ENCODE measurements at places on chromosomes 2 and 18.

DNA sequence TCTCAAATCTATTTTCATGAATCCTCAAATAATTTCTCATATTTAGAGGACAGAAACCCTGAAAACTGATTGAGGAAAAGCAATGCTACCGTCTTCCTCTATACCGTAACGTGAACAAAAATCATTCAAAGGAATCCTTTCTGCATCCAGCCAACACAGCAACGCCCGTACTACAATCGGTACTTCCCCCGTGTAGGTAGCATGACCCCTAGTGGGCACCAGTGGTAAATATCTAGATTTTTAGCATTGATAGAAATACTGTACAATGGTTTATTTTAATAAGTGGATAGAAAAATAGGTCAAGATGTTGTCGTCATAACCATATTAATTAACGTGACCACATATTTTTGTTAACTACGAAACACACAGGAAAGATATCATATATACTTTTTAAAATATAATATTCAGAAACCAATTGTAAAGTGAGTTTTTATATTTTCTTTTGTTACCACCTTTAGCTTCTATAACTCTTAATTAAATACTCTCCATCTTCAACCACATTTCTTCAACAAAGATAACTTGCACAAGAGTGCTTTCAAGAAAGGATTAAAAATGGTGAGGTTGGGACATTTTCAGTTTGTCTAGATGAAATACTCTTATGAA is 194.1 kb downstream of the SS18 start:
- DNase-seq = no peak

DNA sequence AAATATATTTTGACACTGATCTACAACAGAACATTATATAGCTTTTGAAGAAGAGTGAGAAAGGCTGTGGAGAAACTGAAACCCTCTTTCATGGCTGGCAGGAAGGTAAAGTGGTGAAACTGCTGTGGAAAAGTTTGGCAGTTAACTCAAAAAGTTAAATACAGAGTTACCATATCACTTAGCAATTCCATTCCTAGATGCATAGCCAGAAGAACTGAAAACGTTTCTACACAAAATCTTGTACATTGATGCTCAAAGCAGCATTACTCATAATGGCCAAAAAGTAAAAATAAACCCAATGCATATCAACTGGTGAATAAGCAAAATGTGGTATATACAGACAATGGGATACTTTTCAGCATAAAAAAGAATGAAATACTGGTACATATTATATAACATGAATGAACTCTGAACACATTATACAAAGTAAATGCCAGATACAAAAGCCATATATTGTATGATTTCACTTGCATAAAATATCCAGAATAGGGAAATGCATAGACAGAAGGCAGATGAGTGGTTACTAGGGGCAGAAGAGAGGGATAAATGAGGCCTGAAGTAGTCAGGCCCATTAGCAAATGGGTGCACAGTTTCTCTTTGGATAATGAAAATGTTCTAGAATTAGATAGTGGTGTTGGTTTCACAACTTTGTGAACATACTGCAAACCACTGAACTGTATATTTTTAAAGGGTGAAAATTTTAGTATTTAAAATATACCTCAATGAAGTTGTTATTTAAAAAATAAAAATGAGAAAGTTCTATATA is 114.3 kb downstream of the DYM start:
- no peak for DNase-seq

DNA sequence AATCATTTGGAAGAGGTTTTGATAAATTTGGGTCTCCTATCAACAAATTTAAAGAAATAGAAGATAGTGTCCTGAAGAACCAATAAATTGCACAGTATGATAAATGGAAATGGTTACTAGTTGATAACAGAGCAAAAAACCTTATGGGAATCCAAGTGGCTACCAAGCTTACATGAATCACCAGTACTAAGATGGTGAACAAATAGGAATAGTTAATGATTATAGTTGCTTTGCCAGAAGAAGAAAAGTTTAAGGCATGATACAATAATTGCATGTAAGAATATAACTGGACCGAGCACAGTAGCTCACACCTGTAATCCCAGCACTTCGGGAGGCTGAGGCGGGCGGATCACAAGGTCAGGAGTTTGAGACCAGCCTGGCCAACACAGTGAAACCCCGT is 19.6 kb upstream of the INO80D start:
- DNase-seq = no peak

- no peak for DNase-seq
Measured at GRCh38 chr2:120307482-120307881, 38.5 kb upstream of the INHBB start.

- no peak for DNase-seq
Measured at GRCh38 chr2:43708178-43708577, 31.9 kb upstream of the C1GALT1C1L start.

DNA sequence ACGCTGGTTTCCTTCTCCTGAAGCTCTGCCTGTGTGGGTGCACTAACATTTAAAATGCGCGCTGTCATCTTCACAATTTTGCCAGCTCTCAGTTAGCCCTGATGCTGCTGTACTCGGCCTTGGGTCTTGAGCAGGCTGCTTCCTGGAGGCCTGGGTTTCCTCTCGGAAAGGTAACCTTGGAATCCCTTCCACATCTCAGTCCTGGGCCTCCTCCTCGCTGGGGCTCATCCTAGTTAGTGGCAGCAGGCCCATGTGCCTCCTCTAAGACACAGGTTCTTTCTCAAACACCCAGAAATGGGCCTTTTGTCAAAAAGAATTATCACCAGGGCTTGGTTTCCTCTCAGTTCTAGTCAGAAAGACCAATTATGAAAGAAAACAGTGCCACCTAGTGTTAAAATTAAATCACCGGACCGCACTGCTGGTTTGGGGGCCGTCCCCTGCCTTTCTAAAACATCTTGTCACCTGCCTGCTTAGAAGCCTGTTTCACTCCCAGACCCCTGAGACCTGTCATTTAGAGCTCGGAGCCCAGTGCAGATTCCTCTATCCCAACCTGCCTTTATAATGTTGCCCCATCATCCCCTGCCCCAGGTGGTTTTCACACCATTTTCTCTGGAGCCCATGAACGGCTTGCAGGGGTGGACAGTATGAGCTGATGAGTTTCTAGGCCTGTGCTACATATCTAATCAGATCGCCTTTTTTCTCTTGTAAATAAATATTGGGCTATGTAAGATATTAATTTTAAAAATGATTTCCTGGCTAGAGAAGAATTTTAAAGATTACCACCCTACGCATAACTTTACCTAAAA is 42.4 kb downstream of the HK2 start:
- no peak for DNase-seq

DNA sequence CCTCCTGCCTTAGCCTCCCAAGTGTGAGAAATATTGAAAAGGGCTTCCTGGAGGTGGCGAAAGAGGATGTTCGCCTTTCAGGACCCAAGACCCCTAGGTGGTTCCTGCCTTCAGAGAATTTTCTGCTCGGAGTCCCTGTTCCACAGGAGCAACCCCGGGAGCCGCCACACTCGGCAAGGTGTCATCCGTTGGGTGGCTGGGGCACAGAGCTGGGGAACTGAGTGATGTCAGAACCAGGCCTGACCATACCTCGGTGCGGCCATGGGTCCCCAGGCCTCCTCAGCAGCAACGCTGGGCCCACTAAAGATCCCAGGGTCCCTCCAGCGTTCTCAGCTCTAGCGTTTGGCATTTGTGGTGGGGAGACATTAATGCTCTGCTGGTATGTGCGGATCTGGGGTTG is 23.7 kb upstream of the TAF1B start:
- no peak for DNase-seq

DNA sequence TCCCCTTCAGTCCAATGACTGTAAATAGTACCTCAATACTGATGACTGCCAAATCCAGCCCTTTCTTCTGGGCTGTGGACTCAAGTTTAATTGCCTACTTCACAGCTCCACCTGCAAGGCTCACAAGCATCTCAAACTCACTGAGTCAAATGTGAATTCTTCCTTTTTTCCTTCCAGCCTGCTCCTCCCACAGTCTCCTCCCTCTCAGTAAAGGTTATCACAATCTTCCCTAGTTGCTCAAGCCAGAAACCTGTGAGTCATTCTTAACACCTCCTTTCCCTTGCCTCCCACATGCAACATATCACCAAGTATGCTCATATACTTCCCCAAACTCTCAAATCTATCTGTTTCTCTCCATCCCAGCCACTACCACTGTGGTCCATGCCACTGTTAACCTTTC is 3.7 kb upstream of the MFSD6 start:
- DNase-seq = no peak

- no peak for DNase-seq
Measured at GRCh38 chr2:11325961-11326676, 18.3 kb downstream of the ROCK2 start.

- DNase-seq = no peak
Measured at GRCh38 chr2:234491281-234491680, 5.6 kb downstream of the ARL4C start.

DNA sequence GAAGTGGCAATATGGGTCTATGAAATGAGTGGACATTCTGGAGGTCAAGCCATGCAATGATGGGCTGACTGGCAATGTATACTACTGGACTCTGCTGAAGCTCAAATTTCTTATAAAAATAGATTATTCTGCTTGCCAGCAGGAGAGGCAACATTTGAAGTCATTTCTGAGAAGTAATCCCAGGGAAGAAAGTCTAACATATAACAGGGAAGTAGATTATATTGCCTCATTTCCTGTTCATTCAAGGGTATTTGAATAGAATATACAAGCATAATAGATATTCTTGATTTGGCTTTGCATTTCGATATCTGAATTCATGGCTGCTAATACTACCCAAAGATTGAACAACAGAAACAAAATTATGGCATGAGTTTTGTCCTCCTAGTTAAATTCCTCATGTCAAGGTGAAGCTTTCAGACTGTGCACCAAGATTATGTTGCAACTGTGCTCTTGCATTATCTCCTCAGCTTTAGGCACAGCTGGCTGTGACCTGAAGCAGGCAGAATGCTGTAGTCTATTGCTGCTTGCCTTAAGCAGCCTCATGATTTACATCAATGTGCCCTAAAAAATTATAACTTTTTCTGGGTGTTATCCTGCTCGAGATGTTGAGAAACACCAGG is 13.3 kb upstream of the TMX3 start:
- no peak for DNase-seq

- no peak for DNase-seq
Measured at GRCh38 chr18:53567929-53568574, 656.4 kb downstream of the MBD2 start.

DNA sequence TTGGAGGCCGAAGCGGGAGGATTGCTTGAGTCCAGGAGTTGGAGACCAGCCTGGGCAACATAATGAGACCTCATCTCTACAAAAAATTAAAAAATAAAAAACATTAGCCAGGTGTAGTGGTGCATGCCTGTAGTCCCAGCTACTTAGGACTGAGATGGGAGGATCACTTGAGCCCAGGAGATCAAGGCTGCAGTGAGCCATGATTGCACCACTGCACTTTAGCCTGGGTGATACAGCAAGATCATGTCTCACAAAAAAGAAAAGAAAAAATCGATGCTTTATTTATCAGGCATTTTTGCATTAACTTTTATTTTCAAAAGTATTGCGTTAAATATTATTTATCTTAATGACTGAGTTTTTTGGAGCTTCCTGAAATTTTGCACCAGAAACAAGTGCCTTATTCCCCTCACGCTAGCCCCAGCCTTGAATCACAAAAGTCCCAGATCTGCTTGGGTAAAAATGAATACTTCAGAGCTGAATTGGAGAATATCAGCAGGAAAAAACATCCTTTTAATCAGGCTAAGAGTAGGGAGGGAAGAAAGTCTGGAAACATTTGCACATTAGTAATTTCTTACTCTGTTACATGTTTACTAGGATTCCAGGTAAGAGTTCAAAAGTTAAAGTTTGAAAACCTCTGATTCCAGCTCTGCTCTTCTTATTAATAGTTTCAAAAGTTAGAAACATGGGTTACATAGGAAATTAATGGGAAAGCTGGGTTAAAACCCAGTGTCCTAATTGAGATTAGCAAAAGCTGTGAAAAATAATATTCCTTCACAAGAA is 296.8 kb upstream of the FBXO11 start:
- DNase-seq = no peak
